ENCODE measurements at places on chromosomes 2 and 18.

DNA sequence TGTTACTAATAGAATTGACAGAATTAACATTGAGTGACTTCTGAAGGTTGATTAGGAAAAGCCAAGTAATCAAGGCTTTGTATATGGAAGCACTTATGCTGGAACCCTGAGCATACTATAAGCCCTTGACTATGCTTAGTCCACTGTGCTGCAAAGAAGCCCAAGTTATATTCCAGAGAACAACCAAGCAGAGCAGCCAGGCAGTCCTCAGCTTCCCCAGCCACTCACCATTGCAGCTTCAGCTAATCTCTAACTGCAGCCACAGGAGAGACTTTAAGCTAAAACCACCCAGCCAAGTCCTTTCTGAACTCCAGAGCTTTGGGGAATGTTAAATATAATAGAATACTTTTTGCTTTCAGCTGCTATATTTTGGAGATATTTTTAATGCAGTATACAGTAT is 164.4 kb upstream of the VWC2L start:
- no peak for DNase-seq

- no peak for DNase-seq
Observed at GRCh38 chr2:162403884-162404283, 60.0 kb downstream of the GCA start.

DNA sequence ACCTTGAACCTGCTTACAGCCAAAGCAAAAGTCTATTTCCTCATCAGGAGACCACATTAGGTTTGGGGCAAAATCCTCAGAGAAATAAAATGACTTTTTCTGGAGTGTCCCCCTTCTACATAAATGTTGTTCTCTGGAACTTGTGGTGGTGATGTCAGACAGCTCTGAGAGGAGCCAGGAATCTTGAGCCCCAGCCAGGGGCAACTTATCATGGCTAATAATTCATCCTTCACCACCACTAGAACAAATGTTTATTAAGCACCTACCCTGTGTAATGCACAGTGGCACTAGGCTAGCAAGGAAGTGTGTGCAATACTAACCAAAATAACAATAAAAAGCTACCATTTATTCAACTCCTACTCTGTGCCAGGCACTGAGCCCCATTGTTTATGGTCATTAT is 9.0 kb upstream of the BMP10 start:
- DNase-seq = no peak

DNA sequence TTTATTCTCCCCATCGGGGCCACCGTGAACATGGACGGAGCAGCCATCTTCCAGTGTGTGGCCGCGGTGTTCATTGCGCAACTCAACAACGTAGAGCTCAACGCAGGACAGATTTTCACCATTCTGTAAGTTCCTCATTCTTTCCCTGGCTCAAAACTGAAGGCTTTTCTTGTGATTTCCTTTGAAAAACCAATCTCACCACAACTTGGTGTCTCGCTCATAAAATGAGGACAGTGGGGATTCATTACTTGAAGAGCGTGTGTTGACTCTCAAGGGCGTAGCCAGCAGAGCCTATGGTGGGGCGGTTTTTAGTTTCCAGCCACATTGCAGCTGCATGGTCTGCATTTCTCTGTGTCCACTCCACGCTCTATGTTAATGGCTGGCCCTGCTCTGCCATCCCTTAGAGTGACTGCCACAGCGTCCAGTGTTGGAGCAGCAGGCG is 29.0 kb downstream of the SLC1A4 start:
- no peak for DNase-seq

GRCh38 chr2:231177156-231178025 is 21.0 kb upstream of the ARMC9 start:
- DNase-seq = no peak

DNA sequence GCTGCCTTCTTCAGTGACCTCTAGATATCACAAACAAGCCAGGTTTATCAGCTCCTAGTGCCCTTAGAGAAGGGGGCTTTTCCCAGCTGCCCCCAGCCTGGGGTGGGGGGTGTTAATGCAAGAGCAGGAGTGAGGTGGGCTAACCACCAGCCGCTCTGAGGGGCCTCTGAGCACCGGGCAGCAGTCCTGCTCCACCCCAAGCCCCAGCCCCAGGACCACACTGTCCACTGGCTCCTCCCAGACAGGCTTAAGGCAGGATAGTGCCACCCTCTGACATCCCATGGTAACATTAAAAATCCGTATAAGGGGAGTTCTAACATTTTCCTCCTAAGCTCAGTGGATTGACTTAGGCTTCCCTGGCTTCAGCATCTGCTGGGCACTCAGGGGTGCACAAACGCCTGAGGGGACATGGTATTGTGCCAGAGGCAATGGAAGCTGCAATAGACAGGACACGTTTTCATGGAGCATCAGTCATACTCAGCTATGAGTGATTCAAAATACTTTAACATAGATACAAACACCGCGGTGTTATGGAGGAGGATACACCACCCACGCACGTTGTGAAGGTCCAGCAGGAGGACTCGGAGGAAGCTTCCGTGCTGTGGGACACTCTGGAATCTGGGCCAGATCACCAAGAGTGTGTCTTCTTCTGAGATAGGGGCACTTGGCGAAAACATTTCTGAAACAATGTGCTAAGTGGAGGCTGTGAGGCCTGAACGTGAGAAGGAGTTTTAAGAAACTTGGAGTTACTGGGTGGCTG is 112.7 kb upstream of the EPC2 start:
- no peak for DNase-seq

GRCh38 chr18:48319801-48320638 is 89.2 kb downstream of the ZBTB7C start:
- DNase-seq = no peak

- DNase-seq = no peak
Observed at GRCh38 chr2:96546321-96546720, 9.8 kb downstream of the ARID5A start.

GRCh38 chr2:44652701-44653100 is 288.8 kb upstream of the SIX3 start:
- DNase-seq = no peak

GRCh38 chr18:48297139-48297538 is 112.0 kb downstream of the ZBTB7C start:
- no peak for DNase-seq

DNA sequence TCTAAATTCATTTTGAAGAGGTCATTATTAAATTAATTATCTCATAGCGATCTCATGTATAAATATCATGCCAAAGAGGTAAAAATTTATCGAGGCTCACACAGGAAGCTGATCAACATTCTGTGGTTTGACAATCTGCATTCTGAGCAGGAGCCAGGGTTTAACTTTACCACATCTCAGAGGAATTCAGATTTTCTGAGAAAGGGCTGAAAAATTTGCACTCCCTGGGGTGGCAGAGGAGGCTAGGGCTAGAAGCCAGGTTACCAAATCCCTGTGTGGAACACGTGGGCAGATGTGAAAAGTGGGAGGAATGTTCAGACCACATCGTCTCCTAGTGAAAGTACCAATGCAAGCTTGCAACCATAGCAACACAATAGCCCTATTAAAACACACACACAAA is 63.5 kb upstream of the CTLA4 start:
- no peak for DNase-seq

DNA sequence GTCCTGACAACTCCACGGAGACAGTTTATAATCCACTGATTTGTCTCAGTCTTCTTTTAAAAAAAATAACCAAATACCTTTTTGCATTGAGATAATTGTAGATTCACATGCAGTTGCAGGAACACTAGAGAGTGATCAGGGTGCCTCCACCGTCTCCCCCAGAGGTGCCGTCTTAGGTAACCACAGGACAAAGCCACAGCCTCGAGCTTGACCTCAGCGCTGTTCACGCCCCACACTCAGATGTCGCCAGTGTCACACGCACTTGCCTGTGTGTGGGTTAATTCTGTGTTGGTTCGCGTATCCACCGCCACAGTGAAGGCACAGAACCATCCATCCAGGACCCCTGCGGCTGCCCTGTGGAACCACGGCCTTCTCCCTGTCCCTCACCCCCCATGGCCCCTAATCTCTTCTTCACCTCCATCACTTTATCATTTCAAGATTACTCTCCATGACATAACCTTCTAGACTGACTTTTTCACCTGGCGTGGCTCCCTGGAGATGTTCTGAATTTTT is 295.0 kb upstream of the HDAC4 start:
- DNase-seq = no peak

Data from right forelimb (tissue), 1 donor.